ENCODE measurements at places on chromosomes 5 and 9. TPM values are rescaled to one million over a fixed set of nuclear protein-coding genes. Genes with fewer than 3 reads are reported as not detected.

The ZNG1C gene
- total RNA-seq, result 21.0 TPM

The PPIP5K2 gene
- 32.1 TPM for total RNA-seq

The PCDHGA9 gene
- total RNA-seq, result 4.1 TPM

The DEPDC1B gene
- 1.2 TPM for total RNA-seq

The ADCY2 gene
- total RNA-seq, result under 0.01 TPM

The INSL6 gene
- total RNA-seq, result not detected

The SPINK13 gene
- total RNA-seq, result not detected

The RAB24 gene
- total RNA-seq, result 104 TPM

The NAIP gene
- total RNA-seq, result 4.3 TPM

The ADAMTS19 gene
- not detected for total RNA-seq

The TRIM7 gene
- total RNA-seq, result 0.74 TPM

The KLHL3 gene
- 1.3 TPM for total RNA-seq

The NTNG2 gene
- total RNA-seq, result 2.4 TPM

The LCN15 gene
- total RNA-seq, result not detected

The SLC36A1 gene
- total RNA-seq, result 15.2 TPM

The KCNIP1 gene
- total RNA-seq, result not detected

The SLC6A3 gene
- not detected for total RNA-seq

The MEIKIN gene
- not detected for total RNA-seq

The BNC2 gene
- 53.3 TPM for total RNA-seq

The HSPB3 gene
- not detected for total RNA-seq

All from fibroblast of the aortic adventitia (primary cell).